ENCODE measurements at places on chromosomes 16 and 17.

DNA sequence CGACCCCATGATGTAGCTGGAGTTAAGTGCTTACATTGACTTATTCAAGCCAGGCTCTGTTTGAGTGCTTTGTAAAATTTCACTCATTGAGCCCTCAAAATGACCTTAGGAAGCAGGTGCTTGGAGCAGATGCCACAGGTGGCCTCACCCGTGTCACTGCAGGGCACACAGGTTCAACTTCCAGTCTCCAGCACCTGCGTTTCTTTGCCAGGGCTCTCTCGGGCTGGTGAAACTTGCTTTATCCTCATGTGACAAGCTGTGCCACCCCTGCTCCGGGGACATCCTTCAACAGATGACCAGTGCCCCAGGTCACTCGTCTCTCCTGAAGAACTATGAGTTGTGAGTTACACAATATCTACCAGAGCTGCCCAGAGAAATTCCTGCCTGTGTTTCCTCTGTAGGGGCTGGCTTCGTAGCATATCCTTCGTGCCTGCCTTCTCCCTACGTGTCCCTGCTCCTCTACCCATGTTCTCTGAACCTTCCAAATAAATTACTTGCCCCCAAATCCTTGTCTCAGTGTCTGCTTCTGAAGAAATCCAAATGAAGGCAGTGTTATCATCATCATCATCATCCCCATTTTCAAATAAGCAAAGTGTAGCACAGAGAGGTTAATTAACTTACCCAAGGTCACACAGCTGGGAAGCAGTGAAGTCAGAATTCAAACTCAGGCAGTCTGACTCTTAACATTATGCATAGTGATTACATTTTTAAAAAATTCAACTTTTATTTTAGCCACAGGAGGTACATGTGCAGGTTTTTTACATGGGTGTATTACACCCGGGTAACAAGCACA lies 352.5 kb downstream of the NPIPA8 start:
- no peak for DNase-seq

GRCh38 chr16:66240631-66241395 lies 125.7 kb upstream of the CDH5 start:
- DNase-seq = no peak

- no peak for DNase-seq
Observed at GRCh38 chr16:77531752-77532151, 96.9 kb upstream of the ADAMTS18 start.

- DNase-seq = no peak
Observed at GRCh38 chr17:68052810-68053209, 17.3 kb downstream of the KPNA2 start.

DNA sequence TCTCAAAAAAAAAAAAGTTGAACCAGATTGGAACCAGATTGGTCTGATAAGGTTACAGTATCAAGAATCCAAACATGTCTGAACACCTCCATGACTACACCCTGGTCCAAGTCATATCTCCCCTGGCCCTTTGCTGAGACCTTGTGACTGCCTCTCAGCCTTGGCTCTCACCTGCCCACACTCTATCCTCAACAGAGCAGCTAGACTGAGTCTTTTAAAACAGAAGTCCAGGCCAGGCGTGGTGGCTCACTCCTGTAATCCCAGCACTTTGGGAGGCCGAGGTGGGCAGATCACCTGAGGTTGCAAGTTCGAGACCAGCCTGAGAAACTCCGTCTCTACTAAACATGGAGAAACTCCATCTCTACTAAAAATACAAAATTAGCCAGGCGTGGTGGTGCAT lies 91.7 kb downstream of the AIPL1 start:
- DNase-seq = no peak

DNA sequence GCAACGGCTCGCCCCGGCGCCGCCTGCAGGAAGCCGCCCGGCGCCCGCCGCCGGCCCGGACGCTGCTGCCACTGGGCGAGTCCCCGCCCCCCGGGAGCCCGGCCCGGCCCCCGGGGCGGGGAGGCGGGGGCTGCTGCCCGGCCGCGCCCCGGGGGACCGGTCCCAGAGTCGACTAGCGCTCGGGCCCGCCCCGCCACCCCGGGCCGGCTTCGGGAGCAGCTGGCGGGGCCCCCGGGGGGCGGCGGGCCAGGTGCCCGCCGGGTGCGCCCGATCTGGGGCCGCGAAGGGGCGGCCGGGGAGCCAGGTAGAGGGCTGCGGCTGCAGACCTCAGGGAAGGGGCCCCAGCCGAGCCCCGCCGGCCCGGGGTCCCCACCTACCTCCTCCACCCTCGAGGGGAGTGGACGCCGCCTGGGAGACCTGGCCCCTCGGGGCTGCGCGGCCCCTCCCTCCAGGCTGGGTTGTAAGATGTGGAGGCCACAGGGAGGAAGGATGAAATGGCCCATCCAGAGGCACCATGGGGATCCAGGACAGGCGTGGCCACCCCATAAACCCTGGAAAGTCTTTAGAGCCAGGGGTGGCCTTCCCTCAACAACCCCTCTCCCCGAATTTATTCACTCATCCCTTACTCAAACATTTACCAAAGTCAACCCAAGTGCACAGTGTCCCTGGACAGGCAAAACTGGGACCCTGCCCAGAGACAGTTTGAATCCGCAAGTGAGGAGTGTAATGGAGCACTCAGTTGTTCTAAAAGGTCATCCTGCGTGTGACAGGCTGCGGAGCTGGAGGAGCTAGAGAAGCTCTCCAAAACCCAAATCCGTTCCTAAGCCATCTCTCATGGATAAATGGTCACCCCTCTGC lies at the start of gene CDYL2:
Gene CDYL2 (minus strand): TSS at position 73 of the 858 bp plus-strand sequence. CDS start 425 bp downstream, outside the sequence.
- no peak for DNase-seq

DNA sequence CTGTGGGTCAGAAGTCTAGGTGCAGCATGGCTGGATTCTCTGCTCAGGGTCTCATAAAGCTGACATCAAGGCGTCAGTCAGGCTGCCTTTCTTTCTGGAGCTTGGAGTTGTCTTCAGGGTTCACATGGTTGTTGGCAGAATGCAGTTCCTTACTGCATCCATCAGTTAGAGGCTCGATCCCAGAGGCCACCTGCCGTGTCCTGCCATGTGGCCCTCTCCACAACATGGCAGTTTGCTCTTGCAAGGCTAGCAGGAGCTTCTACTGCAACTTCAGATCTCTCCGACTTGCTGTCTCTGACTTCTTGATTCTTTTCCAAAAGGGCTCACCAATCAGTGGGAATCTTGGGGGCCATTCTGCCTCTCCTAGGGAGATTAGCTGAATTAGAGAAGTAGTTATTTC lies 11.9 kb downstream of the PITPNC1 start:
- no peak for DNase-seq

DNA sequence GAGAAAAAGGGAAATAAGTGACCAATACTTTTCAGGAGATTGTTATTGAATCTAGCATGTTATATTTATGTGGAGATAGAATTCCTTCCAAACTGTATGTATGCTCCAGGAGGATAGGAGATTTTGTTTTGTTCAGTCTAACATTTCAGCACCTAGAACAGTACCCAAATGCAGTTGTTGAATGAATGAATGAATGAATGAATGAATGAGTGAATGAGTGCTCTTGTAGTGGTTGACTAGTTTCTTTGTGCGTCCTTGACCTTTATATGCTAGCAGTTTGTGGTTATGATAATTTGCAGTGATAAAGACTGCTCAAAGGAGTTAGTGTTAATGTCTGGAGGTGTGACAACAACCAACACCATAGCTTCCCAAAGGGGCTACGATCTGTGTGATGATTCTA lies 663.5 kb upstream of the GOT2 start:
- no peak for DNase-seq

DNA sequence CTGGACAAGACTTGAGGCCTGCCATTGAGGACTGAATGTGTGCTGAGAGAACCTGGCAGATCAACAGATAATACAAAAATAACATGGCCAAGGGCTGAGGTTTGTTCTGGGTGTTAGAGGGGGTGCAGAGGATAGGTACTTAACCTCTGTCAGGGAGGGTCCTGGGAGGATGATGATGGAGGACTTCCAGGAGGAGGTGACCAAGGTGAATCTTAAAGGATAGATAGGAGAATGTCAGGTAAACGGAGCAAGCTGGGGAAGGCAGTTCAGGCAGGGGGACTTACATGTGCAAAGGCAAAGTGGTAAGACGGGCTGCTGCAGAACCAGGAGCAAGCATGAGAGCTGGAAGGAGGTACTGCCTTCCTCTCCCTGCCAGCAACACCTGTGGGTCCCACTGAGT lies 119.8 kb upstream of the PLCG2 start:
- no peak for DNase-seq

All from cortex of kidney (tissue), 1 donor.